ENCODE measurements at places on chromosomes 16 and 17.

GRCh38 chr16:88058817-88059216, 107.6 kb downstream of the BANP start:
- no peak for DNase-seq

DNA sequence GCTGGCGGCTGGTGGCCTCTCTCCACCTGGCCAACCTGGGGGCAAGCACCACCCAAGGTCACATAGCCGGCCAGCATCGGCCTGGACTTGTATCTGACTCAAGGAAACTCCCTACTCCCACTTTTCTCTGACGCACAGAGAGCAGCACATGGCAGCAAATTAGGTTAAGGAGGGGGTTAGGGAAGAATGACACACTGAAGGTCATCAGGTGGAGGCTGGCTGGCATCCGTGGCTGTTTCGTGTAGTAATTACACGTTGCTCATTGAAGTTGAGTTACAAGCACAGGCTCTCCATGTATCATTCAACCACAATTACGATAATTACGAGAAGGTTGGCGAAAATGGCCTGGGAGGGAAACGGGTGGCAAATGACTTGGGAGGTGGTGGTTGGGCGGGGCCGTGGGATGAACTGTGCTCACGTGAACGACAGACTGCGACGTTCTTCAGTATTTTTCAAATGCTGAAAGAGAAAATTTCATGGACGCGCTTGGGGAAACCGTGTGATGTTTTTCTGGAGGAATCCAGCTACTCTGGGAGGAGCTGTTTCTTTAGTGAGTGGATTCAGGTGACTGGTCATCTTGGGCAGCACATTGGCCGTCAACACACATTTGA, 4.0 kb upstream of the METRNL start:
- no peak for DNase-seq

DNA sequence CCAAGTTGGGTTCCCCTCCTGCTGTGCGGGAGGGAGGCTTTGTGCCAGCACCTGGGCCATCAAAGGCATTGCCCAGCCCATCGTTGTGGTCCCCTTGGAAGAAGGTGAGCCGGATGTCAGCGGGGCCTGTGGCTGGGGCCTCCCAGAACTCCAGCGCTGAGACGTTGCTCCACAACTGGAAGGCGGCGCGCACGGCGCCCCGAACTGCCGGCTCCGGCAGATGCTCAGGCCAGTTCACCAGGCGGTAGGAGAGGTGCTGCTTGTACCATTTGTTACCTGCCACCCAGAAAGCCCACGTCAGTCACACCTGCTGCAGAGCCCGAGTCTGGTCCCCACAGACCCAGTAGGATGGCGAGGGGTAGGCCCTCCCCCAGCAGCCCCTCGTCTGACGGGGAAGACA, 12.4 kb downstream of the C17orf50 start:
- no peak for DNase-seq

DNA sequence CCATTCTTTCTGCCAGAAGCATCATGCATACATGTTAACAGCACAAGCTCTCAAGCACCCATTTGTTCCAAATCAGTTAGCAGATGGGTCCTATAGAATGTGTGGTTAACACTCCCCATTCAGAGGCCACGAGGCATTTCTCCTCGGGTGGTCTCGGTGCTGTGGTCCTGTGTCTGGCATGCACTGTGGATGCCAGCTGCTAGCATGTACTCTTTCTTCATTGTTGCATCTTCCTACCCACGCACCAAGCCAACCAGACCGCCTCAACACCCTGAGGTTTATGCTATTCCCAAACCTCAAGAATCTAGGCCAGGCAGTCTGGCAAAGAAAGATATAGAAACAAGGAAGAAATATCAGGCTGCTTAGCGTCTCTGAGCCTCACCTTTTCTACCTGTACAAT, 27.8 kb upstream of the MRTFB start:
- DNase-seq: no peak

GRCh38 chr16:53518550-53519416, 15.8 kb upstream of the AKTIP start:
- peak; percentile 77 for DNase-seq

GRCh38 chr16:56355786-56356275, 69.5 kb downstream of the AMFR start:
- DNase-seq: no peak

- DNase-seq: peak; percentile 6
These were observed 9.6 kb downstream of the FAM20A start for GRCh38 chr17:68591583-68591982.

GRCh38 chr17:49873466-49873865, 25.6 kb upstream of the TAC4 start:
- DNase-seq: no peak

DNA sequence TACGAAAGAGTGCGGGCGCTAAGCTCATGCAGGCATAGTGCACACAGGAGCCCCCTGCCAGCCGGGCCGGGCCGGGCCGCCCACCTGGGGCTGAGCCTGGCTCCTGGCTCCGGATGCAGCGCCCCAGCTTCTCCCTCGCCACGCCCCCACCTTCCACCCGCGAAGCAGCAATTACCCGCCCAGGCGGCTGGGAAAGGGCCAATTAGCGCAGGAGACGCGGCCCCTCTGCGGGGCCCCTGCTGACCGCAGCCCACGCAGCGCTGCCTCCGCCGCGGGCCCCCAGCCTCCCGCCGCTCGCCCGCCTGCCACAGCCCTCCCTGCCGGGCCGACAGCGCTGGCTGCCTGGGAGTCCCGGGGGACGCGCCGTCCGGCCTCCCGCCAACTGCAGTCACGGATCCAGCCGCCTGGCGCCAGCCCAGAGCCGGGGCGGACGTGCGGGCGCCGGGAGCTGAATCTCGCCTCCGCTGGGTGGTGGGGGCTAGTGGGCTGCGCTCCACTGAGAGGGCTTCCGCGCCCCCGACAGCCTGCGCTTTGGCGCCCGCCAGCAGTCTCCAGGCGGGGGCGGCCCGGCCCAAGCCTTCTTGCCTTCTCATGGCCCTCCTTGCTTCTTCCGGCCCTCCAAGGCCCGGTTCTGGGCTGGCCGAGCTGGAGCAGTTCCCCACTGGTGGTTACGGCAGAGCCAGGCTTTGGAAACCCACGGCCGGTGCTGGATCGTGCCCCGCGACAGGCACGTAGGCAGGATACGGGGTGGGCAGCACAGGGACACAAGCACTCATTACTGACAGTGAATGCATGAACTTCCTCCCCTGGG, 14.9 kb upstream of the CBFB start:
- DNase-seq: peak; percentile 65

- DNase-seq: no peak
These were observed 46.6 kb downstream of the RGS9 start for GRCh38 chr17:65183736-65184135.

DNA sequence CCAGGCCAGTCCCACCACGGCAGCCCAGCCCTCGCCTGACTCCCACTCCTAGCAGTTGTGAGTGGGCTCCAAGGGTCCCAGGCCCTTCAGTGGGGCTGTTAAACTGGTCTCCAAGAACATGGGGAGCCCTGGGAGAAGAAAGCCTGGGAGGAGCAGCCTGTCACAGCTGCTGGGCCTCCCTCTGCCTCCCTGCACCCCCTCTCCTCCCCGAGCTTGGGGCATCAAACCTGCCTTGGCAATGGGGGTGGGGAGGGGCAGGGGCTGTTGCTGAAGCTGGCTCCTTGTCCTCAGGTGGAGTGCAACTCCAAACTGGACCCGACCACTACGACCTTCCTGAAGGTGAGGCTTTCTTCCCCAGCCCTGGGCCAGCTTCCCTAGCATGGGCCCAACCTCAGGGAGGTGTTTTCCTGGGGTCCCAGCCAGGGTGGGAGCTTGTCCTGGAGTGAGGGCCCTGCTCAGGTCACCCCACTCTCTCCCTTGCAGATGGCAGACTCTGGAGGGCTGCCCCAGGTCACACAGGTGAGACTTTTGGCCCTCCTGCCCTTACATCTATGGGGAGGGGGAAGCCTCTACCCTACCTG, 6.6 kb upstream of the SETD6 start:
- no peak for DNase-seq

- no peak for DNase-seq
These were observed 390 bp downstream of the SEZ6L2 start for GRCh38 chr16:29898804-29899515.

DNA sequence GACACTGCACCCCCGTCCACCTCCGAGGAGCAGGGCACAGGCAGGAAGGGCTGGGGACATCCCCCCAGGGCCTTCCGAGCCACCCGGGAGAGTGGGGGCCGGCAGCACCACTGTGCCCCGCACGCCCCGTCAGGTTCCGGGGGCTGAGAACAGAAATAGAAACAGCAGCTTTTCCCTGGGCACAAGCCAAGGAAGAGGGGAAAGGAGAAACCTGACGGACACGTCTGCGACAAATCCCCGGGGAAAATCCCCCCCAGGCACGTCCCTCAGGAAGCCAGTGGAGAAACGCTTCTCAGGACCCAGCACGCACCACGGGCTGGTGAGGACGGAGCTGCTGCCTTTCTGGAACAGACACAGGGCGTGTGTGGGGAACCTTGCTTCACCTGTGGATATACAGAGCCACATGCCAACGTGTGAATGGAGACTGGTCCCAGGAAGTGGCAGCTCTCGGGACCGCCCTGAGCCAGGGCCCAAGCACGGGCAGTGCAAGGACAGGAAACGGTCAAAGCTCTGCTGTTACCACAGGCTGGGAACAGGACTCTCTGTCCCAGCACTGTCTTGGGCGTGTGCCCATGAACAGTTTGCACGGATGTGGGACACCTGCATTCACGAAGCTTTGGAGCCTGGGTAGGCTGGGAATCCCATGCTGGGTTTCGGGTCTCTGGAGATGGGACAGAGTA, 1.2 kb upstream of the TMEM204 start:
- no peak for DNase-seq

DNA sequence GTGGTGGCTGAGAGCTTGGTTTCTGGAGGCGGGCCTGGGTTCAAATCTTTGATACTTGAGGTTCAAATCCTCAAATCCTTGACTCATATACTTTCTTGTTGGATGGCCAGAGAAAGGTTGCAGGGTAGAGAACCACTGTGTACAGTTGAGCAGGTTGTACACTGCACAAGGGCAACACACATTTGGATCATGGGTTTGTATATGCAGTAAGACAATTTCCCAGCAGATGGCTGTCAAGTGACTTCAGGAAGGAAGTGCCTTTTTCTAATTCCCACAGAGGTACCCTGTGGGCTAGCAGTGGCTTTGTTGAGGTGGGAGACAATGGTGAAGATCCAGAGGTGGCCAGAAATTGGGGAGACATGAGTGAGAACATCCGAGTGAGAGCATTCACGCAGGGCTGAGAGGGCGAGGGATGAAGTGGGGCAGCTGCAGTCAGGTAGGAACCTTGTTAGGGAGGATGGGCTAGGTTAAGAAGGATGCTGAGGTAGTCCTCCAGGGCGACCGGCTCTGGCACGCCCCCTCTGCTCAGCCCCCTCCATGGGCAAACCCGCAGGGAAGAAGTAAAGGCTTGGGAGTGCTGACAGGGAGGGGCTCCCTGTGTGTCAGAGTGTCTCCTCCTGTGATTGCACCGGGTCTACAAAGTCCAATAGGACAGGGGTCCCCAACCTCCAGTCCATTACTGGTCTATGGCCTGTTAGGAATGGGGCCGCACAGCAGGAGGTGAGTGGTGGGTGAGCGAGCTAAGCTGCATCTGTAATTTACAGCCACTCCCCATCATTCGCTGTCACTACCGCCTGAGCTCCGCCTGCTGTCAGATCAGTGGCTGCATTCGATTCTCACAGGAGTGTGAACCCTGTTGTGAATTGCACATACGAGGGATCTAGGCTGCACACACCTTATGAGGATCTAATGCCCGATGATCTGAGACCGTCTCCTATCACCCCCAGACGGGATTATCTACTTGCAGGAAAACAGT, 2.7 kb downstream of the C16orf89 start:
- no peak for DNase-seq

- no peak for DNase-seq
These were observed 400.5 kb upstream of the CCL2 start for GRCh38 chr17:33854596-33854995.

DNA sequence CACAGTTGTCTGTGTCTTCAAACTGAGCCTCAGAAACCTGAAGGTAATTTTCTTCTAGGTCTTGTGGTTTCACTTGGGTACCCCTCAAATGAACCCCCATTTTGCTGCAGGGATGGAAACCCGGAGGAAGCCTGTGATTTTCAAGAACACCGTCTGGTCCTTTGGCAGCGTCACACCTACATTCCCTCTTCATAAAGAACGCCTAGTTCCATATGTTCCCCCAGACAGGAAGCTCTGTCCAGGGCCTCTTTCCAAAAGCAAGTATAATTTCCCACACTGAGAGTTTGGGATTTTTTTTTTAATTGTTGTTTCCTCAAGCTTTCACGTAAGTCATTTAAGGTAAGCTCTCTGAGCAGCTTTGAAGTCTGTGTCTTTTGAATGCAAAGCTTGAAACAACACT, 515.0 kb downstream of the TMEM114 start:
- DNase-seq: no peak

DNA sequence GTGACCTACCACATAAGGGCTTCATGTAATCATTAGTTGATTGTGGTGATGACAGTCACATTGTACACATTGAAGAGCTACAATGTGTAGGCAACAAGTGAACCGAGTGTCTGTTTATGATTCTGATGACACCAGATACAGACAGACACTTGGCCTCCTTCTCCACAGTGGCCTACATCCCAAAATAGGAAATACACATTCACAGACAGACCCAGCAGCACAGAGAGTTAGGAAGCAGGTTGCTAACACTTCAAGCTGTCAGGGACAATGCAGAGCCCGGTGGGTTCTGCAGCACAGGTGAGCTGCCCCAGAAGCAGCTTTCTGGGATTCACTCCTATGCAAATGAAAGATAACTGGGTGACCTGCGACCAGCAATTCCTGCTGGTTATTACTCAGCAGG, 72.2 kb downstream of the CDH11 start:
- no peak for DNase-seq

- DNase-seq: no peak
These were observed 17.6 kb upstream of the CBX2 start for GRCh38 chr17:79760197-79760906.

- peak; percentile 49 for DNase-seq
These were observed 832 bp downstream of the CARHSP1 start for GRCh38 chr16:8867932-8868415.

DNA sequence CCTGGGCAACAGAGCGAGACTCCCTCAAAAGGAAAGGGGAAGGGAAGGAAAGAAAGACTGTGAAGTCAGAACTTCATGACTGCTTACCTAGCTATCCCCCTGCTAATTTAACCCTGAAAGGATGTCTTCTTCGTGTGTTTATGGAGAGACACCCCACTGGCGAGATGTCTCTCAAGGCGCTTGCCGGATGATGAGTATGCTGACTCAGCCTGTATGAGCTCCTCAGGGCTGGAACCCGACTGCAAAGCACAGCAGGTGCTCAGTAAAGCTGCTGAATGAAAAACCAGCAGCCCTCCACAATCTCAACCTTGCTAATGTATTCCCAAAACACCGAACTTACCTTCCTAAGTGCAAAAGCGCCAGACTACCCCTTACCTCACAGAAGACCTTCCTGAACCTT, 2.3 kb downstream of the ANKFY1 start:
- DNase-seq: no peak
